AG08395 (cell line): ENCODE measurements at places on chromosomes 2 and 18.

DNA sequence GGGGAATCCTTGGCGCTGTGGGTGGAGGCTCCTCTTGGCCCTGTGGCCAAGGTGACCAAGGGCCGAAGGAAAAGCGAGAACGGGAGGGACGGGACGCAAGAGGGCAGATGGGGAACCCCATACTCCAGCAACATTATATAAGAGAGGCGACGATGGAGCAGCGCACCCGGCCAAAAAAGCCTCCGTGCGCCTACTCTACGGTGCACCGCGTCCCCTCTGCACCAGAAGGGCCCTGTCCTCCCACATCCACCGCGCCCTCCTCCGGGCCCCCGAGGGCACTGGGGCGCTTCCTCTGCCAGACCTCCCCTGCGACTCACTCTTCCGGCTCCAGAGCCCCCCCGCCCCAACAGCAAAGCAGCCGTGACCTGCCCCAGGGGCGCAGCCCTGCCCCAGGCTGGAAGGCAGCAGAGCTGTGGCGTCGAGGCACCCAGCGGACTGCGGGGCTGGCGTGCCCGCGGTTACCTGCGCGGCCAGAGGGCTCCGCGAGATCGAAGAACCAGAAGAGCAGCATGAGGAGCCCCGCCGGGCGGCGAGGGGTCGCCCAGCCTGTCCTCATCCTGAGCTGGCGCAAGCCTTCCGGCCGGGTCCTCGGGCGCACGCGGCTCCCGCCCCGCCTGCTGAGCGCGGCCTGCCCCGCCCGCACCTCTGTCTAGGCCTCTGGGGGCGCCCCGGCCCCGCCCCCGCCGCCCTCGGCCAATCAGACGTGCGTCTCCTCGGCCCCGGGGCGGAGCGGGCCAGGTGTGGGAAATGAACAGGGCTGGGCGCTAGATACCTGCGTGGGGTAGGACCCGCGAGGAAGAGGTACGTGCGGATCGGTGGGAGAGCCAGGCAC lies 106.3 kb upstream of the CD302 start:
- DNase-seq, result no peak

DNA sequence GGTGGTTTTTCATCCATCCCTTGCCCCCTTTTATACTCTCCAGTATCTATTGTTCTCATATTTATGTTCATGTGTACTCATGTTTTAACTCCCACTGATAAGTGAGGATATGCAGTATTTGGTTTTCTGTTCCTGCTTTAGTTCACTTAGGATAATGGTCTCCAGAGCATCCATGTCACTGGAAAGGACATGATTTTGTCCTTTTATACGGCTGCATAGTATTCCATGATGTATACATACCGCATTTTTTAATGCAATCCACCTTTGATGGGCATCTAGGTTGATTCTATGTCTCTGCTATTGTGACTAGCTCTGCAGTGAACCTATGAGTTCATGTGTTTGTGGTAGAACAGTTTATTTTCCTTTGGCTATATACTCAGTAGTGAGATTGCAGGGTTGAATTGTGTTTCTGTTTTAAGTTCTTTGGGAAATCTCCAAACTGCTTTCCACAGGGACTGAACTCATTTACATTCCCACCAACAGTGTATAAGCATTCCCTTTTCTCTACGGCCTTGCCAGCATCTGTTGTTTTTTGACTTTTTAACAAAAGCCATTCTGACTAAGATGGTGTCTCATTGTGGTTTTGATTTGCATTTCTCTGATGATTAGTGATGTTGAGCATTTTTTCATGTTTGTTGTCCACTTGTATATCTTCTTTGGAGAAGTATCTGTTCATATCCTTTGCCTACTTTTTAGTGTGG lies 420.2 kb downstream of the THSD7B start:
- DNase-seq, result no peak

DNA sequence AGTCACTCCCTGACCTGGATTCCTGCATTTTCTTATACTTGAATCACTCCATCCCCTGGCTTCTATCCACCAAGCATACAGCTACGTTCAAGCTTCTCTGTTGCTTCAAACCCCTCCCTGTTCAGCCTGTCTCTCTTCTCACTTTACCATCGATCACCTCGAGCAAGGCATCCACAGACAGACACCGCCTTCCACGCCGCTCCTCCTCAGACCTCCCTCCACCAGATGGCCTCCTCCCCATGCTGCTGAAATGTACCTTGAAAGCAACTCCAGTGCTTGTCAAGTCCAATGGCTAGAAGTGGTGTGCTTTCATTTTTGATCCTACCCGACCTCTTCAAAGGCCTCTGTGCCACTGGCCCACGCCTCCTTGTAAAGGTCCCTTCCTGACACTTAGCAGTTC lies 131.3 kb upstream of the ACAA2 start:
- no peak for DNase-seq

GRCh38 chr2:67666386-67667053 lies 269.4 kb downstream of the ETAA1 start:
- DNase-seq, result no peak

GRCh38 chr2:159072795-159073194 lies 104.4 kb downstream of the TANC1 start:
- DNase-seq, result no peak

DNA sequence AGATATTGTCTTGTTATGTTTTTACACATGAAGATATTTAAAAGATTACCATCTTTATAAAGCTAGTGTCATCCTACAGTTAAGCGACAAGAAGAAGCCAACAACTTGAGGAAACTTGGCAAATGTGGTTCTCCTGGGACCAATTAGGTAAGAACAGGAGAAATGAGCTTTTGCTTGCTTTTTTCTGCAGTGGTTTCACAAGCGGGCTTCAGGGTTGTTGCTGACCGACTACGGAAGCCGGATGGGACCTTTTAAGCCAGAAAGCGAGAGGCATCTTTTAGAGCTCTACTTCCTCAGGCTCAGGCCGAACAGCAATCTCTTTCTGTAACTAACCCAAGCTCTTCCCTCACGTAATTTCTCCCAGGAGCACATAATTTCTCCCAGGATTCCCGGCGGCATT lies 256.5 kb downstream of the CNTNAP5 start:
- DNase-seq, result no peak

DNA sequence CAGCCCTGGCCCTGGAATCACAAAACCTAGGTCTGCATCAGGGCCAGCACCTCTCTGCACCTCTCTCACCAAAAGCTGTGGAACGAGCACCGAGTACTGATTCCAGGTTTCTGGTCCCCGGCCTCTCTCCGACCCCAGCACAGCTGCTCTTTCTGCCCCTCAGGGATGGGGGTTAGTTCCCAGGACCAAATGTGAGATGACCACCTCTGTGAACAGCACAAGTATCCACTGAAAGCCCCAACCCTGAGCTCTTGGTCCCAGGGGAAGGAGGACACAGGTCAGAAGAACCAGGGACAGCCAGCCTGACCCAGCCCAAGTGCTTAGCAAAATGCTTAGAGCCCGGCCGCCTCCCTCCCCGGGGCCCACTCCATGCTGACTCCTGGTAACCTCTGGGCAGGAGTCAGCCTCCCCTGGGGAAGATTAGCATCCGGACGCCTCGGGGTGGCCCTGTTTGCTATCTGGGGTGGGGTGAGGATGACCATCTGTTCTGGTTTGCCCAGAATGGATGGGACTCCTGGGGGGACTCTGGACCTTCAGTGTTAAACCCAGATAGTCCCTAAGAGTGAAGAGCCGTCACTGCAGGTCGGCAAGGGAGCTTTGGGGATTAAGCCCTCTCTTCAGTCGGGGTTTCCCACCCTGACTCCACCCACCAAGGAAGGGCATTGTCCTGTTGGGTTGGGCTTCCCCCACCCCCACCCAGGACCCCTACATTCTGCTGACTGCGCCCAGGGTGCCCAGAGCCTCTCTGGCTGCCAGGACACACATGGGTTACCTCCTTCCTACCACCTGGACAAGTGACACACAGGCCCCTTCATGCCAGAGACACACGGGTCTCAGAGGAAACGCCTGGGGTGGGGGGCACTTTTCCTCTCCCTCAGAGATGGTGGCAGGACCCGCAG lies 9.4 kb upstream of the GPR55 start:
- no peak for DNase-seq

GRCh38 chr2:192124571-192124970 lies 70.2 kb downstream of the TMEFF2 start:
- DNase-seq, result peak; percentile 43

DNA sequence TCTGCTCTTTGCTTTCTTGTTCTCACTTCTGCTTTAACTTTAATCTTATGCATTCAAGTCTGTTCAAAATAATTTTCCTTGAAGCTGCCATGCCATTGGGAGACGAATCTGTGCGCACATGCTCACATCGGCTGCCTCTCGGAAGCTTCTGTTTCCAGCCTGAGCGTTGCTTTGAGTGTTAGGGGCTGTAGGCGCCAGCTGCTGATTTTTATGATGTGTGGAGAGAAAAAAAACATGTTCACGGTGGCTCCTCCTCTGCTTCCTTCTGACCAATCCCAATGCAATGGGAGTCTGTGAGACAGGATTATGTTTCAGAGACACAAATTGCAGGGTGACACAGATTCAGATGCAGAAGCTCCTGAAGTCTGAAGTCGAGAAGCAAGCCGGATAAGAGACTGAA lies at the start of gene MC4R:
MC4R (minus strand) TSS at position 180 of the 400 bp plus-strand sequence. CDS start 426 bp downstream, outside the sequence.
- peak; percentile 87 for DNase-seq

DNA sequence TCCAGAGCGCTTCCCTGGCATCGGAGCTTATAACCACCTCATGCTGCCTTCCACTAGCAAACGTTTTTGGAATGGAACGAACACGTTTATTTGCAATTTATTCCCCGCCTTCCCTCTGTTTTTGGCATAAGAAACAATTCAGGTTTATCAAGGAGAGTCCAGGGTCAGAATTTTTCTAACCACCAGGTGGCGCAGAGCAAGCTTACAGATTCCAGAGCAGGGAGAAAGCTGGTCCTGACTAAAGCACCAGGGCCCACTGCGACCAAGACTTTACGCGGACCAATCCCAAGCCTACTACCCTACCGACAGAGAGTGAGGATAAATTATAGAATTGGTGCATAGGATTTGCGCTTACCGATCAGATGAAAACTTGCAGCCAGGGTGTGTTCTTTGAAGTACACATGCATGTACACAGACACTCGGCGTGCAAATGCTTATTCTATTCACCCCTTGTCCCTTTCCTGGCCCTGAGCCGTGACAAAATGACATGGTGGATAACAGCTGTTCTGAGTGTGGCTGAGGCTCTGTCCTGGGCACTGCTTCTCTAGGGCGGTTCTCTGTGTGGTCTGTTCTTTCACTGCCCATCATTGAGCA lies 34.7 kb downstream of the NAPG start:
- DNase-seq, result peak; percentile 86

- no peak for DNase-seq
Observed at GRCh38 chr2:138447889-138448570, 53.5 kb upstream of the SPOPL start.

DNA sequence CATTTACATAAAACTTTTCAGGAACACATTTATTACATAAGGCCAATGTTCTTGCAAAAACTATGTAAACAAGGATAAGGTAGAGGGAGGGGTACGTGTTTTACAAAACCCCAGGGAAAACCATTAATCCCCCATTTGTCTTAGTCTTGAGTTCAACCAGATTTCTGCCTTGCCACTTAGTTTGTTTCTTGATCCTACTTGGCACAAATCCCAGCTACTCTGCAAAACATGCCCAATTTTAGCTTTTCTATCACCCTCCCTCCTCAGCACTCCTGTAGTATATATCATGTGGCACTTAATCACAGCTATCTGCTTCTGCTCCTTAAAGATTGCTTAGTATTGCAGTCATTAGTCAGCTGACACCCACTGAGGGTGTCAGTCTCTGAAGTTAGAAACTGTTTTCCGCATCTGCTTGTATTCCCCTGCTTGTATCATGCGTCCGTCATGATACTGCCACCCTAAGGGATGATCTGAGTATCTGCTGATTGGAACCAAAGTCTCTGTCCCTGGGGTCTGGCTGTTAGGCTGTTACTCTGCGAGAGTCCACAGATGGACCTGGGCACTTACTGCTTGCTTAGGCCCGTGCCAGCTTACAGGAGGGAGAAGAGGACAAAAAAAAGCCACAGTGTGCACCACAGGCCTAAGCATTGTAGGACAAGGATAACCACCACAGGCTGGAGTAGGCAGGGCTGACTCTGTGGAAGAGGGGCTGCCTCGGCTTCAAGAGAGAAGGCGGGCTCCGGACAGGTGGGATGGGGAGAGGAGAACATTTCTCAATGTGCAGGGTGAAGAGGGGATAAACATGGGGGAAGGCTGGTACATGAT lies 82.2 kb downstream of the EPAS1 start:
- DNase-seq, result no peak

- no peak for DNase-seq
Observed at GRCh38 chr18:45111502-45111848, 430.8 kb downstream of the SETBP1 start.

DNA sequence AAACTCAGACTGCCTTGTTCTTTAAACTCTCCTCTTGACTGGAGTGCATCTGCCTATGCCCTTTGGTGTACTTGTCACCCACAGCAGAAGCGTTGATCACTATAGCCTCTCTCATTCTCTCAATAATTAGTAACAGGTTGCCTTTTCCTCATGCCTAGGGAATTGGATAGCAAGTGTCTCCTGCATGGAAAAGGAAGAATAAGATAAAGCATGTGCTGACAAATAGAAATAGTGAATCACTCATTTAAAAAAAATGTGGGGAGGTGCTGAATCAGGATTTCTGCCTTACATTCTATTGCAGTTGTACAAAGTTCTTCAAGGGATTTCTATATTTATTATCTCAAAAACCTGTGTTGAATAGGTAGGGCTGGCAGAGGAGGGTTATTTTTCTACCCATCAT lies 323.0 kb downstream of the TXNL1 start:
- DNase-seq, result peak; percentile 62

DNA sequence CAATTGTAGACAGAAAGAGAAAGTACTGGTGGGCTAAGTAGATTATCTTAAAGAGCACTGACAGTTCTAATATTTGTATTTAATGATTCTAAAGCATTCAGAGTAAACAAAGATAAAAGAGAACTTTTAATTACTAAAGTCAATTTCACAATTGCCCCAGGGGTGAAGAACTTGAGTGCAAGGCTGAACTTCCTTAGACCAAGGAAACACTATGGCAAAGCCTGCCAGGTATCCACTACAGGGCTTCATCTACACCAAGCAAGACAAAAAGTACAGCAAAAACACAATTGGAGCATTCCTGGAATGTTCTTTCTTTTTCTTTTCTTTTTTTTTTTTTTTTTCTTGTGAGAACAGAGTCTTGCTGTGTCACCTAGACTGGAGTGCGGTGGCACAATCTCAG lies 46.9 kb upstream of the NDUFV2 start:
- DNase-seq, result no peak

GRCh38 chr2:106667478-106668070 lies 180.4 kb downstream of the CD8B2 start:
- no peak for DNase-seq

DNA sequence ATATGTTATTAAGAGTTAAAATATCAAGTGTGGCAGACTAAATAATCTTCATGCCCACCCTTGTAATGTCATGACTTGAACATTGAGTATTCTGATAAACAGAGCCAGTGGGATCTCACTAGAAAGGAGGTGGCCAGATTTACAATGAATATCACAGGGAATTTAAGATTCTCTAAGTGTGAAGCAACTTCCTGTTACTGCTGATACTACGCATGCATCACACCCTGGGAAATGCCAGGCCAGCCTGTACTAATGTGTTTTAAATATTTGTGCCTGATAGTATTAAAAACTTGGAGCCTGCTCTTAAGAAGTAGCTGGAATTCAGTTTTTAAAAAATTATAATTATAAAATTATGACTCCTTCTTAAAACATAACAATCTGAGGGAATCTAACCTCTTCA lies 148.3 kb downstream of the LAMA3 start:
- DNase-seq, result peak; percentile 72
